ENCODE measurements at places on chromosomes 5 and 9. TPM values are rescaled to one million over a fixed set of nuclear protein-coding genes. Genes with fewer than 3 reads are reported as not detected.

Gene GMCL2
- not detected for total RNA-seq

- DNase-seq = no peak
- H3K36me3 ChIP-seq = no peaks in the 10 kb centered on the region
- H3K27ac ChIP-seq = no peak overlapping the region
- no peaks in the 10 kb centered on the region for H3K27me3 ChIP-seq
These were observed 10.3 kb downstream of the TNC start for GRCh38 chr9:115107701-115108100.

Gene ELOVL7
- total RNA-seq = 8.6 TPM

Gene GPRIN1
- total RNA-seq = 1.0 TPM

Gene TAF1L
- not detected for total RNA-seq

- no peak overlapping the region for H3K27ac ChIP-seq
- no peak overlapping the region for H3K4me3 ChIP-seq
- H3K36me3 ChIP-seq = no peaks in the 10 kb centered on the region
- DNase-seq = no peak
- H3K27me3 ChIP-seq = peaks cover 17% of the 10 kb centered on the region
These were observed 65.1 kb upstream of the NMUR2 start for GRCh38 chr5:152470167-152470566.

DNA sequence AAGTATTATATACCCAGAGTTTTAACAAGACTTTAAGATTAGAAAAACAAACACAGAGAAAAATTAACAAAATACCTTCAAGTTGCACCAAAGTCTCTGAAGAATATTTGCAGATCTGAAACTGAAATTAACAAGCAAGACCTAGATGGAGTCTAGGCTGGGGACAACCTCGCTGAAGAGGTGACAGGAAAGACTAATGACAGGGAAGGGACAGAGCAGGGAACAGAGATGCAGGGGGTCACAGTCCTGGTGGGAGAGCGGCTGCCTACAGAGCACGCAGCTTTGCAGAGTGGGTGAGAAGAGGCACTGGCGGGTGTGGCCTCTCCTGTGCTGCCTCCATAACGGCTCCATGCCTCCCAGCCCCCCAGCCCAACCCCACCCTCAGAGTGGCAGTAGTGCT, 13.5 kb downstream of the RETREG1 start:
- H3K4me3 ChIP-seq = no peak overlapping the region
- no peak for DNase-seq
- no peaks in the 10 kb centered on the region for H3K27me3 ChIP-seq
- no peak overlapping the region for H3K27ac ChIP-seq
- no peaks in the 10 kb centered on the region for H3K4me1 ChIP-seq

DNA sequence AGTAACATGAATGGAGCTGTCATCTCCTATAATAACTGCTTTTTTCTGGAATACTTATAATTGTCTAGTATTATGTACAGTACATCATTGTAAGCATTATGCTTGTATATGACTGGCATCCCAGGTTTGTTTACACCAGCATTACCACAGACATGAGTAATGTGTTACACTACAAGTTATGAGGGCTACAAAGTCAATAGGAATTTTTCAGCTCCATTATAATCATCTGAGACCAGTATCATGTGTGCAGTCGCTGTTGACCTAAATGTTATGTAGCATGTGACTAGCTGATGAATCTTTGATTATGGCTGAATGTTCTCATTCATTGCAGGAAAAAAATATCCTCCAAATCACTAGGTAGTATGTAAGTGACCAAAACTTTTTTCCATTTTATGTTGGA, 2.2 kb downstream of the ZCCHC9 start:
- H3K27me3 ChIP-seq = no peaks in the 10 kb centered on the region
- peaks cover 28% of the 10 kb centered on the region for H3K4me1 ChIP-seq
- H3K4me3 ChIP-seq = peak overlapping the region; percentile 16
- H3K27ac ChIP-seq = no peak overlapping the region
- no peak for DNase-seq

- DNase-seq = no peak
- H3K27ac ChIP-seq = peak overlapping the region; percentile 81
- peaks cover 3% of the 10 kb centered on the region for H3K36me3 ChIP-seq
- H3K27me3 ChIP-seq = no peaks in the 10 kb centered on the region
These were observed 41.0 kb upstream of the PRDM9 start for GRCh38 chr5:23466401-23466912.

Measured in mesothelial cell of epicardium (in vitro differentiated cells).